ENCODE measurements at places on chromosomes 3 and 15.

DNA sequence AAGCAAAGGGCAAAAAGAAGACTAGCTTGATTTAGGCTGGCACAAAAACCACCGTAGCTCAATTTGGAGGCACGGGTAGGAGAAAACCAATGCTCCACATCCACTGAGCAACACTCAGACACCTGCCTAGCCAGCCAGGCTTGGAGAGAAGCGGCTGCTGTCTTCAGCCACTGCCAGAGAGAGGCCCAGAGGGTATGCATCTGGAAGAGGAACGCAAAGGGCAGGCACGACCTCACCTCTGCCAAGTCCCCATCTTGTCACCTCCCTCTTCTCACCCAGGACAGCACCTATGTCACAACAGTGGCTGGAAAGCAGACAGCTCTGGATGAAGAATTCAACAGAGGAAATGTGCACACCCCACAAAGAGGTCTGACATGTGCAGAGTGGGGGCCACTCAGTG, 93.5 kb downstream of the ADAMTS17 start:
- H3K4me1 ChIP-seq: peaks cover 23% of the 10 kb centered on the region
- no peaks in the 10 kb centered on the region for H3K27me3 ChIP-seq
- H3K27ac ChIP-seq: no peak overlapping the region
- DNase-seq: peak; percentile 37
- H3K36me3 ChIP-seq: no peaks in the 10 kb centered on the region
- no peak overlapping the region for H3K4me3 ChIP-seq

GRCh38 chr15:62404194-62404985, 239.3 kb upstream of the C2CD4B start:
- no peaks in the 10 kb centered on the region for H3K36me3 ChIP-seq
- H3K4me1 ChIP-seq: no peaks in the 10 kb centered on the region
- no peaks in the 10 kb centered on the region for H3K27me3 ChIP-seq
- H3K27ac ChIP-seq: no peak overlapping the region
- DNase-seq: no peak

DNA sequence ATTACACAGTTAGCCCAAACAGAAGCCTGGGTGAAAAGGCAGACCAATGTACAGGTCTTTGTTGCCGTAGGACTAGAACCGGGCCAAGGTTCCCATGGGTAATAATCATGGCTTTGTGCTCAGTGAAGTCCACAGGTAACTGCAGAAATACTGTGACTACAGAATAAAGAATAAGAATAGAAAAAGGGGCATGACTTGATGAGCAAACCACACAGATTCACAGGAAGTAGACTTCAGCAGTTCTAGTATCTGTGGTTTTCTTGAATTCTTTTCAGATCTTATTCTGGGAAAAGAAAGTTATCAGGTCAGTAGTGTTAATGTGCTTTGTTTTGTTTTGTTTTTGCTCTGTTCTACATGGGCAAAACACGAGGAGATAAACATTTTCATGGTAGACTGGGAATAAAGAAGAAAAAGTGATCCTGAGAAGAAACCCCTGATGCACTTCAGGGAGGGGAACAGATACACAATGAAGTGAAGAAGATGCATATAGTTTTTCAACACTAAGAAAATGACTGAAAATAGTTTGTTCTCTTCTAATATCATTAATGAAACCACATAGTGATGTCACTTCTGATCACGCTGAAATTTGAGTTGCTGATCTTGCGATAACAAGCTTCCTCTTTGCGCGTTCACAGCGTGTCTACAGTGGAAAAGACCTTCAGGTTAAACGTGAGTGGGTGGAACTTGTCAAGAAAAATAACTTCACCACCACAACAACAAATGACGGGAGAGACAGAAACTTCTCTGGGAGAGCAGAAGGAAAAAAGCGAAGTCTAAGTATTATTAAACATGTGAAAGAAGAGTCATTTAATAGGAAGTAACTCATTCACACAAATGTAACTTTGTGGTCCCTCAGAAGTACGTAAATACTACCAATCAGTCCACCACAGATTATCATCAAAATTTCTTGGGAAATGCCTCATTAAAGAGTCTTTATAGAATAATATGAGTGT, 315.8 kb upstream of the SATB1 start:
- no peak overlapping the region for H3K27ac ChIP-seq
- no peak for DNase-seq
- H3K36me3 ChIP-seq: no peaks in the 10 kb centered on the region
- no peaks in the 10 kb centered on the region for H3K27me3 ChIP-seq

DNA sequence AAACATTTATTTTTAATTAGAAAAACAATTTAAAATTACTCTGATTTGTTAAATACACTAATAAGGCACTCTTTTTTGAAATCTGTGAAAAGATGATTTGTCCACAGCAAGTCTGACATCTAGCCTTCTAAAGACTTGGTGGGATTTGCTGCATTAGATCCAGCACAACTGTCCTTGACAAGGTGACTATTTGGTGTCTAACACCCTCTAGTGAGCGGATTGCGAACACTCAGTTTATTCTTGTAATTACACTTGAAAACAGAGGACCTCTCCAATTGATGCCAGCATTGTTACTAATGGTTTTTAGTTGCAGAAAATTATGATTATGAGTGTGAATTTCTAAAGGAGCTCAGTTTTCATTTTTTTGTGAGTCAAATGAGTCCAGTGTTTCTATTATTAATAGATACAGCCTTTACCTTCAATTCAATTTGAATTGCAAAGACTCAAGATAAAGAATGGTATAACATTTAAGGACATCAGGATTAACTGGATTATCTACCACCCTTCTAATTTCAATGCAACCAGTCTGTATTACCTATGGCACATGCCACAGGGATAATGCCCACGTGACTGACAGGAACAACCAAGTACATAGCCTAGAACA, 29.7 kb upstream of the STRIT1 start:
- no peaks in the 10 kb centered on the region for H3K4me1 ChIP-seq
- H3K27ac ChIP-seq: no peak overlapping the region
- no peaks in the 10 kb centered on the region for H3K36me3 ChIP-seq
- H3K4me3 ChIP-seq: no peak overlapping the region
- H3K27me3 ChIP-seq: no peaks in the 10 kb centered on the region

- no peak overlapping the region for H3K27ac ChIP-seq
- H3K36me3 ChIP-seq: peaks cover 36% of the 10 kb centered on the region
- H3K4me1 ChIP-seq: no peaks in the 10 kb centered on the region
- H3K4me3 ChIP-seq: no peak overlapping the region
- DNase-seq: no peak
Measured at GRCh38 chr3:119418641-119419040, 44.8 kb downstream of the TMEM39A start.

DNA sequence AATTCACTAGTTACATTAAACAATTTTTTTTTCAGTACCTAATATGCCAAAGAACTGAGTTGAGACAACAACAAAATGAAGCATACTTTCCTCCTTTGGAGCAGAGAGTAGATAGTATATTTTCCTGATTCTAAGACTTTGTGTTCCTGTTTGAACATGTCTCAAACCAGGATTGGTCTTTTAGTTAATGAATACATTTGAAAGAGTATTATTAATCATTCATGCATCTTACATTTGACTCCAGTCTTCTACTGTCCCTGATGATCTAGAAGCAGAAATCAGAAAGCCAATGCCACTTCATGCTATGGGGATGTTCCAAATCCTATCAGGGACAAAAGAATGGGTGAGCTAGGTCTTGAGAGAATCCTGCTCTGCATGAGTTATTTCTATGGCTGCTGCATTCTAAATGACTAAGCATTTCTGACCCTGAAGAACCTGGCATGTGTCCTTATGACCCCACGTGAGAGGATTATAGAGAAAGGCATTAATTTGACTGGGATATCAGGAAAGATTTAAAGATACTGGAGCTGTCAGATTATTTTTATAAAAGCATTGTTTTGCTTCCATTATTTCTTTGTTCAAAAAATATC, 32.9 kb upstream of the MBNL1 start:
- H3K4me3 ChIP-seq: no peak overlapping the region
- no peak for DNase-seq
- no peaks in the 10 kb centered on the region for H3K27me3 ChIP-seq
- H3K4me1 ChIP-seq: no peaks in the 10 kb centered on the region

Measured in tibial artery (tissue), 4 donors.